ENCODE measurements at places on chromosomes 6 and 20.

GRCh38 chr6:125884634-125885371 lies 71.8 kb upstream of the HINT3 start:
- DNase-seq, result no peak

GRCh38 chr20:57323034-57323433 lies 6.6 kb upstream of the SPO11 start:
- no peak for DNase-seq

- peak; percentile 52 for DNase-seq
Measured at GRCh38 chr6:38638941-38639497, 710 bp downstream of the BTBD9 start.

DNA sequence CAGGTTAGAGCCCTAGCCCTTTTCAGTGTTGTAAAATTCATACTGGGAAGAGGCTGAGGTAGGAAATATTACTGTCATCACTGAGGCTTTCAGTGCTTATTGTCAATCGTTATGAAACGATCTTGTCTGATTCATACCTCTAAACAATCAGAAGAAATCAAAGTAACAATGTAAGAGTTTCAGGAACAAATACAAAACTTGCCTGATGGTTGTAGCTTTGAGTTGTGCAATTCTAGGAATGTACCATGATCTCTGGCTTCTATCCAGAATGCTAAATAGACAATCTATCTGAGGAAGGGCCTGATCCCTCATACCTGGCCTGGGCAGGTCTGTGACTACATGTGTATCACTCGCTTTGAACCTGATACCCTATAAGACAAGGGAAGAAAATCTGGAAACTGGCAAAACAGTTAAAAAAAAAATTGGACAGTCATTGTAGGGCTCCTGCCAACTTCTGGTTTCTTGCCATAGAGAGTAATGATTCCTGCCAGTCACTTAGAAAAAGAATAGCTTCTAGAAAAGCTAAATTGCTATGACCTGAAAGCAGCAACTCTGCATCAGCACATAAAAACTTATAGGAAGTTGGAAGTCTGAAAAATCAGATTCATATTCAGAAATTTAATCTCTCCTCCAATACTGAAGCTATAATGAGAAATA lies 234.7 kb downstream of the BTBD9 start:
- no peak for DNase-seq

DNA sequence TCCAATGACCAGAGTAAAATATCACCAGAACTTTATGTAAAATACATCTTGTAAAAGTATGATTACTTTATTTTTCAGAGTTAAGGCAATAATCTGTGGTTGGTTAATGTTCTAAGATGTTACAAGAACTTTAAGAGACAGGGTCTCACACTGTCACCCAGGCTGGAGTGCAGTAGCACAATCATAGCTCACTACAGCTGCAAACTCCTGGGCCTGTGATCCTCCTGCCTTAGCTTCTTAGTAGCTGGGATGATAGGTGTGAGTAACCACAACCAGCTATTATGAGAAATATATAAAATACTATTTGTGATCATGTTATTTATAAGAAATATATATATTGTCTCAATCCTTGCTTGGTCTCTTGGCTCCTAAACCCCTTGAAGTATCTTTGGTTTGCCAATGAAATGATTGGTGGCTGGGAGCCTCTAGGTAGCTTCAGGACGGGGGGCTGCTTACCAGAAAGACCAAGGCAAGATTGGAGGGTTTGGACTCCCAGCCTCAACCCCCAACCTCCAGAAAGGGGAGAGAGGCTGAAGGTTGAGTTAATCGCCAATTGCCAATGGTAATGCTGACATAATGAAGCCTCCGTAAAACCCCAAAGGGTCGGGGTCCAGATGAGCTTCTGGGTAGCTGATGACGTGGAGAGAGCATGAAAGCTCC lies 15.4 kb downstream of the SOD2 start:
- no peak for DNase-seq

- DNase-seq, result no peak
Measured at GRCh38 chr6:41676431-41676830, 38.2 kb downstream of the MDFI start.

GRCh38 chr6:17615794-17616193 lies 15.7 kb downstream of the FAM8A1 start:
- no peak for DNase-seq

DNA sequence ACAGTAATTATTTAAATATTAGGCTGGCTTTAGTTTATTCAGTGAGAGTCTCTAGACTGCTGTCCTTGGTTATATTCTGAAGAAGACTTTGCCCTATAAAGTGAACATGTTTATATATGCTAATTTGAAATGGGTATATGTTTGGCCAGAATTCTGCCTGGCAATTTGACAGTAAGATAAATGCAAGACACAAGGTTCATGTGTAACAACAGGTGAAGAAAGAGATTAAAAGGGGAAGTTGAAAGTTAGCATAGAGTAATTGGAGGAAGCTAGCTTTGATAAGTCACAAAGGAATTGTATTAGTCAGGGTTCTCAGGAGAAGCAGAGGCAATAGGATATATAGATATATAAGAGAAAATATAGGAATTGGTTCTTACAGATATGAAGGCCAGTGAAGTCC lies 191.4 kb downstream of the CENPW start:
- DNase-seq, result no peak

DNA sequence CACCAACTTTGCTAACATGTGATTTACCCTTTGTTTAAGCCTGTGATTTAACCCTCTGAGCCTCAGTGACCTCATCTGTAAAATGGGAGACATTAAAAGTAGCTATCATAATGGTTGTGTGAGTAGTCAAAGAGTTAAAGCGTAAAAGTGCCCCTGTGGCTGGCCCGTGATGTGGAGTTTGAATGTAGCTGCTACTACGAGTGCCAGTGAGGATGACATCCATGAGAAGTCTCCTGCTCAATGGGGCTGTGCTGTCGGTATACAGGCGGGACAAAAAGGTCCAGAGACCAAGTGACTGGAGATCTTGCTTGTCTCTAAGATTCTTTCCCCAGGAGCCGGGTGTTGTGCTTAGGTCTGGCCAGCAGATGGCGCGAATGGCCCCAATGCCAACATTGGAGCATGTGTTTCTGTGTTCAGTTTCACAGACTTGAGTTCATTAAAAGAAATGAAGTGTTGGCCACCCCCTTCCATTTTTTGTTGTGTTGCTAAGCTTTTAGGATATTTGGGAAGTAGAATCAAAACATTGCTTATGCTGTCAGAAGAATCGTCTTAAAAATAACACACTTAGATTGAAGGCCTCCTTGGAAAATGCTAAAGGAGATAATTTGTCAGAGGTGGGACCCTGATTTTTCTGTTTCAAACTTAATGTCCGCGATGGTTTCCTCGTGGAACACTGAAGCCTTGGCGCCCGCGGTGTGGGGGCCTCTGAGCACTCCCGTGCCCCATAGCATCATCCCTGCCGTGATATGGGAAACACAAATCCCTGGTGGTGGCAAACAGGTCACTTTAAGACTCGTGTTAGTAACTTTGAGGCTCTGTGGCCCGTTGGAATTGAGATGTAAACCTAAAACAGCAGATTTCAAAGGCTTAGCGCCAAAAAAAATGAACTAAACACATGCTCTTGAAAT lies 9.3 kb upstream of the RBM38 start:
- DNase-seq, result peak; percentile 69

Data from T-helper 2 cell treated with Interferon-gamma antibody and Interleukin-4, amounts not matched to agents 5 μg/mL and 100 μg/mL, for 36 hours (primary cell).